ENCODE measurements at places on chromosomes 12 and 14.

GRCh38 chr12:94717656-94718055 lies 67.3 kb upstream of the TMCC3 start:
- DNase-seq: no peak

DNA sequence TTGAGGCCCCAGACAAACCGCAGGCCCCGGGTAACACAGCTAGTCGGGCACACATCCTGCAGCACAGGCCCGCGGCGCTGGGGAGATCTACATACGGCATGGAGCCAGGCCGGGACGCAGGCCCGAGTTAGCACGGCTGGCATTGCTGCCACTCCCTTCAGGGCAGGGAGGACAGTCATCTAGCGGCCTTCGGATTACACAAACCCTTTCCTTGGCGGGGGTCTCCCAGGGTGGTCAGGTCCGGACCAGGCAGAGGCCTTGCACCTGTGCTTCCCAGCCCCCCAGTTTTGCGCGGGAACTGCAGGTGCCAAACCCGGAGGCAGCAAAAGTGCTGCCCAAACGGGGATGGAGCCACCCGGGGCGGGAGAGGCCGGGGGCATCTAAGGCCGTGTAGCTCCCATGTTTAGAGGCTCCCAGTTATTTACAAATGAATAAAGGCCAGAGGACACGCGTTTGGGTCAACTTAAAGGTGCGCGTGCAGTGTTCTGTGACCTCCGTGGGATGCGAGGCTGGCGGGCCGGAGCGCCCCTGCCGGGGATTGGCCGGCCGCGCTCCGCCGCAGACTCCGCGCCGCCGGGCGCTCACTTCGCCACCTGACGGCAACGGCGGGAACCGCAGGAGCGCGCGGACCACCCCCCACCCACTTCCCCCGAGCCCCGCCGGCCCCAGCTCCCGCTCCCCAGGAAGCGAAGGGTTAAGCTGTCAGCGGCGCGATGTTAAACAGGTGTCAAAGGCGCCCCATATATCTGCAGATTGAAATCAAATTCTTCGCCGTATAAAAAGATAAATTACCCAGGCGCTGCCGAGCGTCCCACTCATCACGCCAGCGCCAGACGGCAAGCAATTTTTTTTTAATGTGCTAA lies 18.1 kb downstream of the VSX2 start:
- no peak for DNase-seq

- DNase-seq: peak; percentile 99
Measured at GRCh38 chr14:75258803-75259509, 19.7 kb upstream of the FOS start.

DNA sequence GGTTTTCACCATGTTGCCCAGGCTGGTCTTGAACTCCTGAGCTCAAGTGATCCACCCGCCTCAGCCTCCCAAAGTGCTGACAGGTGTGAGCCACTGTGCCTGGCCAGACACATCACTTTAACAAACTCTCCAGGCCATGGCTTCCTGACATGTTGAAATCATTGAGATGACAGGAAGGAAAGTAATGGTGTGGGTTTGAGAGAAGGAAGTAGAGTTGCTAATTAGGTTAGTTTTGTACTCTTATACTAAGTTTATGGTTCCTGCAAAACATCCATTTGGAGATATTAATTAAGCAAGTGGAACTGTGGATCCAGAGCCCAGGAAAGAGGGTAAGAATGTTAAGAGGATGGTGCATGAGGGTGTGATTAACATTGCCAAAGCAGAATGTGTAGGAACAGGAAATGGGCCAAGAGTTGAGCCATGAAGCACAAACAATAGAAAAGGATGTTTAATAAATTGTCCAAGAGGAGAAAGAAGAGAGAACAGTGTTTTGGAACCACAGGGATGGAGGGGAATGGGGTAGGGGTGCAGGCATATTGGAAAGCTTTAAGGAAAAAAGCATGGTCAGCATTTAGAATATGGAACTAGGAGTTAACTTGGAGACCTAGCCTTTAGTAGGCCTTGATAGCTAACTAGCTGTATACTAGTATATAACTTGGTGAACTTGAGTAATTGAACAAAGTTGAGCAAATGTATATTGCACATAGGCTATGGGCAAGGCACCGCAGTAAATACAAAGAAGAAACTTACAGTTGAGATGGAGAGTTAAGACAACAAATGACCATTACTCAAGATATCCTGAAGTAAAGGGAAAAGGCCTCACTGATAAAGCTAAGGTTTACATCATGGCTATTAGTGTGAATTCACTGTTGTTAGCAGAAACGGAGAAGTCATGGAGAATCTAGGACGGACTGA lies 91.3 kb upstream of the DNM1L start:
- no peak for DNase-seq

- no peak for DNase-seq
Measured at GRCh38 chr14:61003571-61003970, 22.5 kb downstream of the SLC38A6 start.

DNA sequence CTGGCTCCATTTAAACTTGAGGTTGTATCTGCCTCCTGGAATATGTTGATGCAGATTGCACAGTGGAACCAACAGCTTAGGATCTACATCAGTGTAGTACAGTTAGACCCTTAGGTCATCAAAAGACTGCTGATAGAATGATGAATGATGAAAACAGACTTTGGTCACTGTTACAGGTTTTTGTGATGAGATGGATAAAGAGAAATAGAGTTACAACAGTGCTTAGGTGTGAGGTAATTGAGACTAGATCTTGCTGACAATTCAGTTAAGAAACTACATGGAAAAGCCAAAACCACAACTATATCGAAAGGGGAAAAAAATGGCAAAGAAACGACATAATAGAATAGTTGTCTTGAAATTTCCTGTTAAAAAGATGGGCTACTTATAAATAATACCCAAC lies 145.7 kb upstream of the LMNTD1 start:
- DNase-seq: no peak

GRCh38 chr14:47278233-47278842 lies 397.1 kb downstream of the MDGA2 start:
- DNase-seq: no peak

DNA sequence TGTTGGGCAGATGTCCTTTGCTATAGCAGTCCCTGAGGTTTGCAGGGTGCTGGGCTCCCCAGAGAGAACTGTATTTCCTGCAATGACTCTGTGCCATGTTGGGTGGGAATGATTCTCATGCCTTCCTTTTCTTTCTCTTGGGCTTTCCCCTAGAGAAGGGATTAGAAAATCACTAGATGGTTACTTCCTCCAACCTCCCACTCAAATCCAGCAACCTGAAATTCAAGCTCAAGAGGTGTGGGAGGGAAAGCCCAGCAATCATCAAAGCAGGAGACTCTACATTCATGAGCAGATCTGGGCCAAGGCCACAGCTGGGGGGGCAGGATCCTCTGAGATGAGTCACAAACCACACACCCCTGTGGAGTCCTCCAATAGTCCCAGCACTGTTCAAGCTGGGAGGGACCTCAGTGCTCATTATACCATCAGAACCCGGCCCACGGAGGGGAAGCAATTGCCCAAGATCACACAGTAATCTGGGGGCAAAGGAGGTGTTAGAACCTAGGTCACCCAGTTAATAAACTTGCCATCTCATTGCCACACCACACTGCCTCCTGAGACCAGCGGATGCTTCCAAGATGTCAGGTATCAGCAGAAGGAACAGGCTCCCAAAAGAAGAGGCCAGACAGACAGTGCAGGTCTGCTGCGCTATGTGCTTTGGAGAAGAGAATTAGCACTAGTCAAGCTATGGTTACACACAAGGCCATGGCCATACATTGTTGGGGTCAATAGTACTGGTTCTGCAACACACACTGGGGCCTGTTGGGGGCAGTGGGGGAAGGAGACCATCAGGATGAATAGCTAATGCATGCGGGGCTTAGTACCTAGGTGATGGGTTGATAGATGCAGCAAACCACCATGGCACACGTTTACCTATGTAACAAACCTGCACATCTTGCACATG lies 65.7 kb downstream of the TTC9 start:
- DNase-seq: no peak

DNA sequence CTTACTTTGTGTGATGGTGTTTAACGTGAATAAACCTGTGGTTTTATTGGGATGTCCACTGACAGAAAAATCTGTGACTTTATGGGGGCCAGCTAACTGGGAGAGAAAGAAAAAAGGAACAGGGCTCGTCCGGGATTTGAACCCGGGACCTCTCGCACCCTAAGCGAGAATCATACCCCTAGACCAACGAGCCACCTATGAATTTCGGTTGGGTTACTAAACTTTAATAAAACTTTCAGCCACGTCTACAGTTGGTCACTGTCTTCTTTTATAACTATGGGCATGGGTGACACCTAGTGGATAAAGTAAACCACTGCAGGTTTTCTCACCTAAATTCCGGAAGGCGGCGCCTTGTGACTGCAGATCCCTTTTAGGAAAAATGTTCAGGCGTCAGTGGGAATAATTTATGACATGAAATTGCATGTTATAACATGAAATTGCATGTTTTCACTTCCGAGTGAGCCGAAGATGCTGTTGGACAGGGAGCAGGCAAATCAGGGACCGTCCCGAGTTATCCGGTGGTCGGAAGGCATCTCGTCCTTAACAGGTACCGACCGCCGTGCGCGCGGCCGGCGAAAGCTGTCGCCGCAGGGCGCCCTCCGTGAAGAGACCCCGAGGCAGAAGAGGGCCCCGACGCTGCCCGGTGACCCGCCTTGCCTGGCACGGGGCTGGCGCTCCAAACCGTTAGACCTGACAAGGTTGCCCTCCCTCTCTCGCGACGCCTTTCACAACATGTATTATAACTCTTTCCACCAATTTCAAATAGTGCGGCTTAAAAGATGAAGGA lies 18.2 kb upstream of the RNASE12 start:
- DNase-seq: no peak

DNA sequence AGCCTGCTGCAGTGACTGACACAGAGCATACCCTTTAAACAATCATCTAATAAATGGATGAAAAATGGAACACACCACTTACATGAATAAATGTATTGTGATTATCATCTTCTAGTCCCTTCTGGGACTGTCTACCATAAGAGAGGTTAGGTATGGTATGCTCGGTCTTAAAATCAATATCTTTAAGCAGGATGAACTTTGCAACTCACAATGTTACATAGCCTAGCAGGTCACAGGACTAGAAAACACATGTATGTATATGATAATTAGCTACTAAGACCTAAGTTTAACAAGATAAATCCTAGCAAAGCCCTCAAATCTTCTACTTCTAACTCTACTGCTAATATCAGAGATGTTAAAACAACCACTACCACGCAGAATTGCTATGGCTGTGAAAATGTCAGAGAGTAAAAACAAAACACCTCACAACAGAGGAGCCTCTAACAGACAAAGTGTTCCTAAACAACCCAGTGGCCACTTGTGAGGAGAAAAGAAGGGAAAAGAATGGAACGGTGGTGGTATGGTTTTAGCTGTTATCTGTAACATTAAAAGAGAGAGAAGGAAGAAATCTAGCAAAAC lies 139.4 kb downstream of the STXBP6 start:
- no peak for DNase-seq

- no peak for DNase-seq
Measured at GRCh38 chr12:108616941-108617858, 16.5 kb downstream of the SELPLG start.

- peak; percentile 72 for DNase-seq
Measured at GRCh38 chr12:132323171-132324010, 6.0 kb downstream of the GALNT9 start.

DNA sequence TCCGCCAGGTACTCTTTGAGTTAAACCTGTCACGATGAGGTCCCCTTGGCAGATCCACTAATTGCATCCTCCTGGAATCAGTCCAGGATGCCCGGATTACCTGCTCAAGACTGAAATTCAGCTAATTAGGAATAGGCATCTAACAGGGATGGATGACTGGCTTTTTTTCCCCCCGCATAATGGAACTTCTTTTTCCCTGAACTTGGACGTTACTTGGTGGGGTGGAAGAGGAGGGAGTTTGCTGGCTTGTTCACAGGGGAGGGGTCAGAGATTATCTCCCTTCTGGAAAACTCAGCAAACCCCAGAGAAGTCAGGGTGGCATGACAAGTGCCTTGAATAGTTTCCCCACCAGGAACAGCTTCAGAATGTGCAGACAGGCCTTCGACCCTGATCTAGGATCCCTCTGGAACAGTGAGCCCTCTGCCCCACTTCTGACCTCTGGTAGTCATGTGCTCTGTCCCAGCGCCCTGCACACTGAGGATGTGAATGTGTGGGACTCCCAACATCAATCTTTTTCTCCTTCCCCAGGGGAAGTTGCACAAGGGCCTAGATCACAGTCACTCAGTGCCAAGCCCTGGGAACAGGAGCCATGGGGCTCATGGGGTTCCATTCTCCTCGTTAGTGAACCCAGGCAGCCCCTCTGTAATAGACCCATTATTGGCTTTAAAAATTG lies 142.5 kb downstream of the SMOC1 start:
- no peak for DNase-seq

GRCh38 chr14:68961781-68962584 lies 17.1 kb downstream of the ACTN1 start:
- peak; percentile 85 for DNase-seq

DNA sequence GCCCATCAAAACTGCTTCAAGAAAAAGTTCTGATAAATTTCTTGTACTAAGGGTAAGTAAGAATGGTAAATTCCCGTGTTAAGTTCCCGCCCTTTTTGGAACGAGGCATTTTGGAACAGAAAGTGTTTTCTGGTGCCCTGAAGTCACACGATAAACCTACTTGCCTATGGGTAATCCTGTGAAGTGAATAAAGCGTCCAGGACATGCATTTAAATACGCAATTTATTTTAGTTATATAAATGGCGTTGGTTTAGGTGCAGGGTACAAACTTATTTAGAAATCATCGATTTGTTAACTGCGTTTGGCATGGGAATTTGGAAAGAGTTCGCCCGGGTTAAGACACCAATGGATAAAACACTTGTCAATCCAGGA lies 715 bp upstream of the RAP1B start:
- DNase-seq: no peak

DNA sequence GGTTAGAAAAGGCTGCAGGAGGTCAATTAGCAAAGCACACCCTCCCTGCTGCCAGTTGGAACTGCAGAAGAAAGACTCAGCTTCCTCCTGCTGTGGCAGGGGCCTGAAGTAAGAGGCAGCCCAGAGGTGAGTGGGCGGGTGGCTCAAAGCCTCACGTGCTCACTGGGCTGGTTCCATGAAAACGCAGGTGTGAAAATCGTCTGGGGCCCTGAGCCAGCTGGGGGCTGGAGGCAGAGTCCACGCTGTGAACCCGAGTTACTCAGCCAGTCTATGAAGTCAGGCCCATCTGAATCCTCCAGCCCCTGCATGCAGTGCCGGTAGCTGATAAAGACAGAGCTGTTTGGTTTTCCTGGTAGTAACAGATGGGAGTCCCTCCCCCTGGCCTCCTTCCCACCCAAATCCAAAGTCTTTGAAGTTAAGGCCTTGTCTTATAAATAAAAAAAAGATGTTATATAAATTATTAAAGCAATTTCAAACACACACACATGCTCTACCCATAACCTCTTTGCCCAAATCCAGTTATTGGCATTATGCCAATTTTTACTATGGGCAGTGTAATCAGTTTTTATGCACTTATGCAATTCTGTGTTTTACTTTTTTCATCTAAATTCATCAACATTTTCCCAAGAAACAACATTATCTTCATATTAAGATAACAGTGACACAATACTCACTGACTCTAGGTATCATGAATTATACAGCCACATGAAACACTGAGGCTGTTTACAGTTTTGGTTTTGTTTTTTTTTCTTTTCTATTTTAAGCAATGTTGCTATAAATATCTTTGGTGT lies 57.9 kb upstream of the PNMA1 start:
- DNase-seq: peak; percentile 68
